Thyroid gland (tissue), 4 donors: ENCODE measurements at places on chromosomes 4 and X.
A peak's percentile ranks its signal among the peaks of the same experiment; 100 is the strongest.

DNA sequence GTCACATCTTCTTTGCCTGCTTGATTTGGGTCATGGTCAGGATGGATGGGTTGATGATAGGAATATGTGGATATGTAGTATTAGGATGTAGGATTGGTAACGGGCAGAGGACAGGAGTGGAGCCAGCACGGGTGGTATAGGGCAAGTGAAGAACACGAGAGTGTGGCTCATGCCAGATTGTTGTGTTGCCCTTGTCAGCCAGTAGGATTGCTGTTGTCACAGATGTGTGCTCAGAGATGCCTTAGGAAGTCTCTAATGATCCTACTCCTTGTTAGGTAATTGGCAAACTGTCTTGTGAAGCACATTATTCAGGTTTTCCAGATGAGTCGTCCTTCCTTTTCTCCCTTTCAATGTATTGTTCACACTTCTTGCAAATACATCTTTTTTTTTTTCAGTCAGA, 5.5 kb downstream of the ATP10D start:
- no peak for DNase-seq

DNA sequence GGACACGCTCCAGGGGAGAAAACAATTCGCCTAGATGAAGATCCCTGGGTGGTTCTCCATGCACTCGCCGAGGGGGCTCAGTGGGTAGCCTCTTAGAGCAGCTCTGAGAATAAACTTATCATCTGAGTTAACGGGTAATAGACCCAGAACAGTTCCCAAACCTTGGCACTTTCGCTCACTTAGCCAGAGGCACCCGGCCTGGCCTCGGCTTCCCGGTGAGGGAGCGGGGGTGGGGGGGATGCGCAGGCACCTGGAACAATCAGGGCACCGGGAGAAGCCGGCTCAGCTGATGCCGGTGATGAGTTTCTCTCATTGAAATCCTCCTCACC, 405 bp upstream of the ZAR1 start:
- no peak for DNase-seq

DNA sequence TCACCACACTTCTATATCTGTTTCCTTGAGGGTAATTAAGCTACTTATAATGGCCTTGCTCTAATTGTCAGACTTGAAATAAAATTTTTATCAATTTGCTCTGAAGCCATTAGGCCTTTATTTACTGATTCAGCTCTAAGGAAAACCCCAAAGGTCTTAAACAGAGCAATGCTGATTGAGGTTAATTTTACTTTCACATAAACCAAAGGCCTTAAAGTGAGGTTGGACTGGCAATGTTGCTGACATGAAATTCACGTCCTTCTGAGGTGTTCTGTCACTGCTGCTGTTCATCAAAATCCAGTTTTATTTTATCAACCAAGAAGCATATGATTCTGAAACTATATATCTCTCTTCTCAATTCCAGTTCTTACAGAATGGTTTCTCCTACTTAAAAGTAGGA, 21.7 kb upstream of the GPRIN3 start:
- no peak for DNase-seq

DNA sequence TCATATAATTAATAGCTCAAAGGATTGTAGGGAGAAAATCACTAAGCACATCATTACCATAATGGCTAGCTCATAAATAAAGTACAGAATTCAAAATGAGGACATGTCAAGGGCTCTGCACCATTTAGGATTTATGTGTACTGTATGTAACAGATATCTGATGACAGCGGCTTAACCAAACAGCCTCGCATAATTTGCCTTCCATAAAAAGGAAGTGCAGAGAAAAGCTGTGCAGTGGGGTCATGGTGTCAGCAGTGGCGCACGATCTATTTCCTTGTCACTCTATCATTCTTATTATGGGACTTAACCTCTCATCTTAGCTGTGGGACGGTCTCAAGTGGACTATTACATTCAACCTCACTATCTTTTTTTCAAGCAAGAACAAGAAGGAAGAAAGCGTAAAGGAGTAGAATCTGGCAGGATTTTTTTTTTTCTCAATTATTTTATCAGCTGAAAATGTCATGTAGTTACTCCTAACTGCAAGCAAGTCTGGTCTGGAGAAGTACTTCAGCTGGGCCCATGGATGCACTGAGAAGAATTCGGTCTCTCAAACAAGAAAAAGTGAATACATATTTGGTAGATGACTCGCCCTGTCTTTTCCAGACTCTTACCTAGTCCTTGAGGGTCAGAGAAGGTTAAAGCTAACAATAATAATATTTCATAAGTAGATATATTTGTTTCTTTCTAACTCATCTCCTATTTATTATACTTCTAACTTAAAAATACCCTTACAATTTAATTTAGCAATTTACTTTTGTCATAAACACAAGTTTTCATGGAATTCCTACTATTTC, 94.6 kb downstream of the COX18 start:
- no peak for DNase-seq

DNA sequence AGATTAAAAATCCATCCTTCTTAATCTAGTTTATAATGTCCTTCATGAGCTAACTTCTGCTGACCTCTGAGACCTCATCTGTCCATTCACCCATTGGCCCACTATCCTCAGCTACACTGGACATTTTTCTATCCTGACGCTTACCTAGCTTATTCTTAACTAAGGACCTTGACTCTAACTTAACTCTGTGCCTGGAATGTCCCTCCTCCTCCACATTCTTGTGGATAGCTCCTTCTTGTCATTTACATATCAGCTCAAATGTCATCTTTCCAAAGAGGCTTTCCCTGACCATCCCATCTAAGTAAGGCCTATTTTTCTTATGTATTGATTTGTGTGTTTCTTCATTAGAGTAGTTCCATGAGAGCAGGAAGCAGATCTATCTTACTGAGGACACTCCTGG, 54.7 kb downstream of the ATXN3L start:
- no peak for DNase-seq

GRCh38 chr4:7185487-7186030, 6.8 kb upstream of the SORCS2 start:
- DNase-seq = no peak

- DNase-seq = no peak
These were observed 128.7 kb downstream of the MID1IP1 start for GRCh38 chrX:38929966-38930421.

DNA sequence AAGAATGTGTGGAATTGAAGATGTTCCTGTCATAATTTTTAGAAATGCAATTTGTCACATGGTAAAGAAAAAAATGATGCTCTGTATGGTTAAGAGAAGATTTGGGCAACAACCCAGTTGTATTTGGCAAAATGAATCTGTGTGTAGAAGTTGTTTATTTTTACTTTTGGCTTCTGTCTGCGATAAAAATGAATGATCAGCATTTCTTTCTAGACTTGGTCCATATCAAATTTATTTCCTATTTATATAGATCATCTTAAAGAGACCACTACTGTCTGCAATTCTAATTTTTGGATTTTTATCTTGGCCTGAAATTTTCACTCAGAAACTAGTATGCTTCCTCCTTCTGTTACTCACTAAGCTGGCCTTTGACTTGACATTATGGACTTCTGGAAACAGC, 396.9 kb downstream of the FAM47A start:
- no peak for DNase-seq

- DNase-seq = no peak
These were observed 90.8 kb downstream of the NAA11 start for GRCh38 chr4:79235095-79235494.

DNA sequence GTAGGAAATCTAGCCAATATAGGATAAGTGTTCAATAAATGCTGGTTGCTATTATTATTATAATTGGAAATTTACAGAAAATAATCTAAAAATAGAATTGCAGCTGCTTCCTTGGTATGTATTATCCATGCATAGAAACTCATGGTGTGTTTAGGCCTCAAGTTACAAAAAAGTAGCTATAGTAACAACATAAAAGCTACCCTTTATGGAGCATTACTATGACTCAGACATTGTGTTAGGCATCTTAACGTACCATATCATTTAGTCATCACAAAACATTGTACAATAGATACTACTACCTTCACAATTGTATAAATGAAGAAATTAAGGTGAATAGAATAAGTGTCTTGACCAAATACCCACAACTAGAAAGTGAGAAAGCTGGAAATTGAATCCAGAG, 126.9 kb upstream of the NRK start:
- no peak for DNase-seq

GRCh38 chr4:5700459-5700858, 7.9 kb downstream of the EVC2 start:
- DNase-seq = peak; percentile 19
